ENCODE measurements at places on chromosomes 2 and 18.
A peak's percentile ranks its signal among the peaks of the same experiment; 100 is the strongest.

DNA sequence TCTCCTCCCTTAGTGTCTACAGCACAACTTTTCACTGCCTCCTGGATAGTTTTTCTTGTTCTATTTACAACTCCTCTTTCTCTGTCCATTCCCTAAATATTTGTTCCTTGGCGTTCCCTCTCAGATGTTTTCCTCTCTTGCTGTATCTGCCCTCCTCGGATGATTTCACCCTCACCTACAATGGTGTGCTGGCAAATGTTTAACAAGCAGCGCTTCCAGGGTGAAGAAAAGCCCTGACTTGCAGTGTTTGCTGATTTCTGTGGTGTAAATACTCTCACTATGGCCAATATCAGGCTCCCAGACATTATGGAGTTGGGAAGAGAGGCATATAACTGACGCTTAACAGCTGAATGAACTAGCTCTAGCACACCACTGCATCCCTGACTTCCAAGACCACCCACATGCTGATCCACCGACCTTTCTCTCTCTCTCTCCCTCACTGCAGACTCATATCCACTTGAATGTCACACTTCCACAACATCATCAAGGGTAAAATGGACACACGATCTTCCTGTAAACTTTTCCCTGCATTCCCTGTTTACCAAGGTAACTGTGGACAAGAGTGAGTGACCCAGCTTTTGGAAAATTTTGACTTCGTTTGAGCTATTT lies 31.5 kb upstream of the SPTBN1 start:
- no peaks in the 10 kb centered on the region for H3K27me3 ChIP-seq
- no peak overlapping the region for H3K4me3 ChIP-seq
- H3K36me3 ChIP-seq, result no peaks in the 10 kb centered on the region

- no peaks in the 10 kb centered on the region for H3K36me3 ChIP-seq
- DNase-seq, result no peak
- no peaks in the 10 kb centered on the region for H3K27me3 ChIP-seq
- no peak overlapping the region for H3K27ac ChIP-seq
Measured at GRCh38 chr2:159086342-159086741, 117.9 kb downstream of the TANC1 start.

GRCh38 chr2:1793868-1794445 lies 49.6 kb upstream of the PXDN start:
- H3K36me3 ChIP-seq, result no peaks in the 10 kb centered on the region
- H3K4me3 ChIP-seq, result no peak overlapping the region
- DNase-seq, result no peak
- no peaks in the 10 kb centered on the region for H3K4me1 ChIP-seq
- H3K27me3 ChIP-seq, result no peaks in the 10 kb centered on the region

DNA sequence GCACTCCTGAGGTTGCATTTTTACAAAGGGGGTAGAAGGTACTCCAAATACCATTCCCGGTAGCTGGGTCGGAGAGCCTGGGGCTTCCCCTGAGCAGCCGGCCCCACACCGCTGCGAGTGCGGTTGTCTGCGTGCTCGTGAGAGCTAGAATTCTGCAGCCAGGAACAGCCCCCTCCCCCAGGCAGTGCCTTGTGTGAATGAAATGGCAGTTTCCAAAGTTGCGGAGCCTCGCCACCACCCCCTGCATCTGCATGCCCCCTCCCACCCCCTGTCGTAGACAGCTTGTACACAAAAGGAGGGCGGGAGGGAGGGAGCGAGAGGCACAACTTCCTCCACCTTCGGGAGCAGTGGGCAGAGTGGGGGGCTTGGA lies 1.1 kb downstream of the MYCN start:
- H3K27ac ChIP-seq, result no peak overlapping the region
- H3K4me3 ChIP-seq, result peak overlapping the region; percentile 36
- peaks cover 14% of the 10 kb centered on the region for H3K4me1 ChIP-seq
- peaks cover 4% of the 10 kb centered on the region for H3K36me3 ChIP-seq

DNA sequence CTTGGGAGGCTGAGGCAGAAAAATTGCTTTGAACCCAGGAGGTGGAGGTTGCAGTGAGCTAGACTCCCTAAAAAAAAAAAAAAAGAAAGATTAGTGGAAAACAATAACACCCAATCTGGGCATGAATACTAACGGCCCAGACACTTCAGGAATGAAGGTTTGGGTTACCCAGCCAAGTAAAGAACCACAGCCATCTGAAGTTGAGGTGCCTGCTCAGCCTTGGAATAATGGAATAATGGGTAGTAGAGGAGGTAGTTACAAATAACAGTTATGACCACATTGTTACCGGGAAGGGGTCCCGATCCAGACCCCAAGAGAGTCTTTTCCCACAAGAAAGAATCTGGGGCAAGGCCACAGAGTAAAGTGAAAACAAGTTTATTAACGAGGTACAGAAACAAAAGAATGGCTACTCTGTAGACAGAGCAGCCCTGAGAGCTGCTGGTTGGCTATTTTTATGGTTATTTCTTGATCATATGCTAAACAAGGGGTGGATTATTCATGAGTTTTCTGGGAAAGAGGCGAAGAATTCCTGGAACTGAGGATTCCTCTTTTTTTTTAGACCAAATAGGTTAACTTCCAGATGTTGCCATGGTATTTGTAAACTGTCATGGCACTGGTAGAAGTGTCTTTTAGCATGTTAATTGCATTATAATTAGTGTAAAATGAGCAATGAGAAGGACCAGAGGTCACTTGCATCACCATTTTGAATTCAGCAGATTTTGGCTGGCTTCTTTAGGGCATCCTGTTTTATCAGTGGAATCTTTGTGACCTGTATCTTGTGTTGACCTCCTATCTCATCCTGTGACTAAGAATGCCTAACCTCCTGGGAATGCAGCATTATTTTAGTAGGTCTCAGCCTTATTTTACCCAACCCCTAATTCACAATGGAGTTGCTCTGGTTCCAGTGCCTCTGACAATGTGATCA lies 96.2 kb upstream of the HAAO start:
- no peak overlapping the region for H3K27ac ChIP-seq
- no peak overlapping the region for H3K4me3 ChIP-seq
- no peak for DNase-seq
- H3K4me1 ChIP-seq, result no peaks in the 10 kb centered on the region

- H3K4me1 ChIP-seq, result no peaks in the 10 kb centered on the region
- H3K27ac ChIP-seq, result no peak overlapping the region
- DNase-seq, result no peak
- H3K4me3 ChIP-seq, result no peak overlapping the region
- H3K27me3 ChIP-seq, result no peaks in the 10 kb centered on the region
Measured at GRCh38 chr2:144230448-144231085, 289.4 kb downstream of the ZEB2 start.

- no peak for DNase-seq
- H3K36me3 ChIP-seq, result no peaks in the 10 kb centered on the region
Measured at GRCh38 chr2:240869956-240870875, 1.6 kb downstream of the AGXT start.

DNA sequence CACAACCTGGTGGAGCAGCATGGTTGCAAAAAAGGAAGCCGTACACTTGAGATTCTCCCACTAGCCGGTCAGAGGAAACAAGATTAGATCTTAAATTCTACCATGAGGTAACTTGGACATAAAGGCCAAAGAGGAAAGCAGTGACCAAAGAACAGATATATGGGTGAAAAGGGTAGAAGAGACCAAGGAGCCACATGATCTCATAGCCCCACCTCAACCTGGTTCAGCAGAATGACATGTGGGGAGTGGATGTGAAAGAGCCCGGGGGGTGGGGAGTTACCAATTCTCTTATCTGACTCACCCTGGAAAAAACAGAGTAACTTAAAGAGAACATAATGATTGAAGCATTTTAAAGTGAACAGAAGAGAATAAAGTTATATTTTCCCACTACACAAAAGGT lies 683.0 kb downstream of the DSC3 start:
- no peaks in the 10 kb centered on the region for H3K36me3 ChIP-seq
- no peak overlapping the region for H3K4me3 ChIP-seq
- H3K27ac ChIP-seq, result no peak overlapping the region
- no peak for DNase-seq

DNA sequence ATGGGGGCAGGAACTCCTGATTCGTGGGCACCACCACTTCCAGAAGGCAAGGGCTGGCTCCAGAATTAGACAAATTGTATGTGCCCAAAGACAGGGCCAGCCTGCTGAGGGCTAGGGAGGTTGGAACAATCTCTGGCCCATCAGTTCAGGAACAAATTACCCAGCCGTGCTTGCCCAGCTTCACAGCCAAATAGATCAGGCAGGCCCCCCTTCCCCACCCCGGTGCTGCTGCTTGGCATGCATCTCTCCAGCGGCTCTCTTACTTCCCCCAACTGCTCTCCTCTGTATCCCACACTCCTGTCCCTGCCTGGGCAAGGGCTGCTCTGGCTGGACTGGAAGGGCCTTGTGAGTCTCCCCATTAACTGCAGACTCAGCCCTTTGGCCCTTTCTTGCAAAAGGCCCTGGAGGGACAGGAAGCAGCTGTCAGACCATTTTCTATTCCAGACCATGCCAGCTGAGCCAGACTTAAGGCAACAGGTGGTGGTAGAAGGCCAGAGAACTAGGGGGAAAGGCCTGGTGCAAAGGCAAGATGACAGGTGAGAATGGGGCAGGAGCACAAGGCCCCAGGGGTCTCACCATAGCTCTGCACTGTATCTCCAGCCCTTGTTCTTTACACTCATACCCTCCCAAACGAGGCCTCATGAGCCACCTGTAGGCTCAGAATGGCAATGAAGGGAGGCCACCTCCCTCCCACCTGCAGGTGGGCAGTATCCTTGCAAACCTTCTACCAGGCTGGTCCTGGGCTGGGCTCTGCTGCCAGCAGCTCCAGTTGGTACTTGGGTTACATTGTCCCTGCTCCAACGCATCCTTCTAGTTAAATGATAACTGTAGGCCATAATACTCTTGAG lies 30.7 kb upstream of the ACAA2 start:
- DNase-seq, result no peak
- H3K4me3 ChIP-seq, result no peak overlapping the region
- no peak overlapping the region for H3K27ac ChIP-seq
- H3K36me3 ChIP-seq, result no peaks in the 10 kb centered on the region
- no peaks in the 10 kb centered on the region for H3K4me1 ChIP-seq
- H3K27me3 ChIP-seq, result no peaks in the 10 kb centered on the region

GRCh38 chr2:45554742-45555140 lies 56.3 kb downstream of the SRBD1 start:
- DNase-seq, result no peak
- no peak overlapping the region for H3K4me3 ChIP-seq
- no peaks in the 10 kb centered on the region for H3K27me3 ChIP-seq
- H3K27ac ChIP-seq, result no peak overlapping the region
- no peaks in the 10 kb centered on the region for H3K4me1 ChIP-seq
- H3K36me3 ChIP-seq, result no peaks in the 10 kb centered on the region

DNA sequence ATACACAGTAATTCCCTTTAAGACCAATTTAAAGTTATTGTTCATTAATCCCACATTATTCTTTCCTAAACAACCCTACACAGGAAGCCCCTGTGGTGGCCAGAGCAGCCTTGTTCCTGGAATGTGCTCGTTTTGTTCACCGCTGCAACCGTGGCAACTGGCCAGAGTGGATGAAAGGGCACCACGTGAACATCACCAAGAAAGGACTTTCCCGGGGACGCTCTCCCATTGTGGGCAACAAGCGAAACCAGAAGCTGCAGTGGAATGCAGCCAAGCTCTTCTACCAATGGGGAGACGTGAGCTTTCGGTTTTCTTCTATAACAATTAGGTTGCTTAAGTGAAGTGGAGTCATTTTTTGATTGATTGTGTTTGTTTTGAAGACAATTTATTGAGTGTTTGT lies 101.0 kb downstream of the UNC80 start:
- no peaks in the 10 kb centered on the region for H3K36me3 ChIP-seq
- no peak overlapping the region for H3K27ac ChIP-seq
- no peaks in the 10 kb centered on the region for H3K4me1 ChIP-seq

DNA sequence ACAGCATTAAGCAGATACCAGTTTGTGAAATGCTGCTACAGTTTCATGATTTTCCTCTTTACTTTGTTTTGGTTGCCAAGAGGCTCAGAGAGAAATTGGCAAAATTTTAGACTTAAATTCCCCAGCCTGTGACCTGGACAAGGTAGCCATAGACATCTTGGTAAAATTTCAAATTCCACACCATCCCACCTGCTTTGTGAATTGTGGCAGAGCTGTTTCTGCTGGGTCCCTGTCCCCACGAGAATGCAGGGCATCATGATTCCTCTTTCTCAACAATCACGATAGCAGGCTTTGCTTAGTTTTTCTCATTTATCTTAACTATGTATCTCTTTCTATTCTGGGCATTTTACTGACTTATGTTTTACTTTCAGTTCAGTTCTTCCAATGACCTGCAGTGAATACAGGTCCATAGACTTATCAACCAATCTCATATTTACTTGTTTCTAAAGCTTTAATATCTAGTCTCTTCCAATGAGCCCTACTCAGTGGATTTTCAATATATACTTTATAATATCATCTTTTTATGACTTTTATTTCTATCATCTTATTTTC lies 351.6 kb downstream of the SOCS6 start:
- no peaks in the 10 kb centered on the region for H3K27me3 ChIP-seq
- H3K27ac ChIP-seq, result no peak overlapping the region
- H3K4me3 ChIP-seq, result no peak overlapping the region
- H3K36me3 ChIP-seq, result no peaks in the 10 kb centered on the region
- no peaks in the 10 kb centered on the region for H3K4me1 ChIP-seq

DNA sequence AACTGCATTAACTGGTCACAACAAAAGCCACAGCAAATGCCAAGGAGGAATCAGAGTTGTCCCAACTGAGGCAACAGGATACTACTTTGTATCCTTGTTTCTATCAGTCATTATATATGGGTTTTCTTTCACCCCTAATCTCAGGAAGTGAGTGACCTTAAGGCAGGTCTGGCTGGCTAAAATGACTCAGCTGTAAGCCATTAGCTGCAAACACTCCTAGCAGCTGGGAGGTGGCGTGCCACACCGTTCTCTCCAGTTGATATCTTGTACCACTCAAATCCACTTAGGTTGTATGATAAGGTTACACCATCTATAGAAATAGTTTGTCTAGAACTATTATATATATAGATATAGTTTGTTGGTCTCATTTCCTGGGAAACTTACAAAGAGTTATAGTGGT lies 171.1 kb upstream of the MC4R start:
- H3K27ac ChIP-seq, result no peak overlapping the region
- no peaks in the 10 kb centered on the region for H3K4me1 ChIP-seq
- H3K27me3 ChIP-seq, result no peaks in the 10 kb centered on the region
- no peaks in the 10 kb centered on the region for H3K36me3 ChIP-seq
- H3K4me3 ChIP-seq, result no peak overlapping the region

DNA sequence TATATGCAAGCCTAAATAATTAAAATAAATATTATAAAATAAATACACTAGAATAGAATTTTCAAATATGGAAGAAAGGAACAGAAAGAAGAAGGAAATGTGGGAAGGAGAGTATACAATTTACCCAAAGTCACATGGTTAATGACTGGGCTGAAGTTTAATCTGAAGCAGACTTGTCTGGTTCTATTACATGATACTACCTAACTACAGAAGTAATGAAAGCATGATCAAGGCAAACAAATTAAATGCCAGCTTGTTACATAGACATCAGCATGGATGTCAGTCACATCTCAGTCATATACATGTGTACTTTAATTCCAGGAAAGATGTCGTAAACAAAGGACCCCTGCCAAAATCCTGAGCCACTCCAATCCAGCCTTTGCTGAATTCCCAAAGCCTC lies 1060.8 kb downstream of the CNTNAP5 start:
- DNase-seq, result no peak
- no peaks in the 10 kb centered on the region for H3K27me3 ChIP-seq
- no peak overlapping the region for H3K4me3 ChIP-seq
- H3K36me3 ChIP-seq, result no peaks in the 10 kb centered on the region
- no peaks in the 10 kb centered on the region for H3K4me1 ChIP-seq

Data from thymus (tissue), 14 donors.